ENCODE measurements at places on chromosomes 6 and 20.

DNA sequence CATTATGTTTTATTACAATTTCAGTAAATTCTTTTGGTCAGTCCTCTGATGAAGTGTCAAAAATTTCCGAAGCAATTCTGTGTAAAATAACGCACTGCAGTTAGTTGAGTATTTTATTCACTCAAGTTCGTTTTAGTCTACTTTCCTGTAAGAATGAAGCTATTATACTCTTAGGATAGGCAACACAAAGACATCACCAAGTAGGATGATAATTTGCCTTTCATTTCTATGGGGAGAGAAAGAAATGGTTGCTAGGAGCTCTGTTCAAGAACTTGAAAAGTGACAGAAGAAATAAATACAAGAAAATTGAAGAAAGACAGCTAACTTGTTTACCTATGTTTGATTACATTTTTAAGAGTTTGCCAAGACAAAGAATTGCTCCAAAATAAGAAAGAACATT is 290.4 kb downstream of the EYS start:
- no peak for DNase-seq

GRCh38 chr6:137430954-137431353 is 63.2 kb downstream of the OLIG3 start:
- no peak for DNase-seq

- no peak for DNase-seq
Measured at GRCh38 chr6:16704401-16705045, 56.7 kb downstream of the ATXN1 start.

GRCh38 chr6:69179681-69180080 is 544.6 kb downstream of the ADGRB3 start:
- DNase-seq, result no peak

DNA sequence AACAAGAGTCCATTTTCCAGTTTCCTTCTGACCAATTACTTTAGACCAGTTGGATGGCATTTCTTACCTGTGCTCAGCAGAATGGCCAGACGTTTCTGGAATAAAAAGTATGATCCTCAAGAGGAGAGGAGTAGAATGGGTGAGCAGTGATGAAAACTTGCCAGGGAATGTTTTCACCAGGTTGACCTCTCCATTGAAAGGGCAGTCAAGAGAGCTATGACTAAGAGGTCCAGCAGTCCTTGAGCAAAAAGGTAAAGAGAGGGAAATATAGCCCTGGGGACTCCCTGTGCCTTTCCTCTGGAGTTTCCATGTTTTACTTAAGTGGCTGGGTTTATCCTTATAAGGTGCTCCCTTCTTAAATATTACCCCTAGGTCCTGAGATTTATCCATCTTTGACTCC is 210.9 kb downstream of the TBX18 start:
- DNase-seq, result no peak

DNA sequence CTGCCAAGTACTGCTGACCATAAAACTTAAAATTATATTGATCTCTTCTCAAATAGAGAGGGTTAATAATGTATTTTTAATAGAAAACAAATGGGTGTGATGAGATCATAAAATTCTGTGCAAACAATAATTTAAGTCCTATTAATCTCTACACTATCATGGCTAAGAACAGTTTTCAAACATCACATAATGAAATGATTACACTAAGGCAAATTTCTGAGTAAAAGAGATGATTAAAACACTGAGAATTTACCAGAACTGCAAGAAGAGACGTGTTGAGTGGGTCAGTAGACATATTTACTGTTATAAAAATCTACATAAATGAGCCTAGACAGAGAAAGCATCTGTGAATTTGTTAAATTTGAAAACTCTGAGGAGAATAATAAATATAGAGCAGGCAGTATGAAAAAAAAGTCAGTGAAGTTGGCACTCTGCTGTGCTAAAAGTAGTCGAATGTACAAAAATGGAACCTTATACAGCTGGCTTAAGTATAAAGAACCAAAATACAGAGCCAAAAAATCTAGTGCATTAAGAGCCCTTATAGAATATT is 302.6 kb upstream of the MANEA start:
- no peak for DNase-seq

- no peak for DNase-seq
Measured at GRCh38 chr20:24810676-24811407, 138.2 kb upstream of the CST7 start.

GRCh38 chr20:13221673-13222318 is 722 bp downstream of the ISM1 start:
- peak; percentile 72 for DNase-seq

DNA sequence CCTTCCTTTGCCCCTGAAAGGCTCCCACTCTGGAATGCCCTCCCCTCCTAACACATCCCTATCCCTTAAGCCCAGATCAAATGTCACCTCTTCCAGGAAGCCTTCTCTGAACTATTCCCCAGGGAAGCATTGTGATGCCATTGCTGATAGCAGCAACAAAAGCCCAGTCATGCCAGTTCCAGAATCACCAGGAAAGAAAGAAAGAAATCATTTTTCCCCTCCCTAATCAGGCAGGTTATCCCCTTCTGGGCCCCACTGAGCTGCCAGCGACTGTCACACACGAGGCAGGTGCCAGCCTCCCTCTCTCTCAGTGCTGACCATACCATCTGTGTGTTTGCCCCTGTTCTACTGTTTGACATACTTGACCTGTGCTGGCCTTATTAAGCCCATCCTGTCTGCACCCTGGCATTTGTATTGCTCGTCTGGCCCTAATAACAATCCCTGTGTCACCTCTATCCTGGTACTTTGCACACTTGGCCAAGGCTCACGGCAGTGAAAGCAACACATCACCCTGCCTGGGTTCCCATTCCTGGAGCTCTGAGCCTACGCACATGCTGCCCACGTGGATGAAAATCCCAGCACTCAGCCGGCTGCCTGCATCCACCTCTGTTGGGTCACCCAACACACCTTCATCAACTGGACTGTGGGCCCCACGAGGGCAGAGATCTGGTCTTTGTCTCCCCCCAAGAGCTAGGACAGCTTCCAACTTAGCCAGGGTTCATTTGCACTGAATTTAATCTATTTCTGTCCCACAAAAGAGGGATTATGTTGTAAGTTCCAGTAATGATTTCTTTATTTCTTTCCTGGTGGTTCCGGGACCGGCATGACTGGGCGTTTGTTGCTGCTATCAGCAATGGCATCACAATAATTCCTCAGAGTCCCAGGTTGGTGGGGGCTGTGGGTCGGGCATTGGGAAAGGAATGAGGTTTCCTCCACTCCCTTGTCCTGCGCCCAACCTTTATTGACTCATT is 5.3 kb upstream of the BPIFB1 start:
- peak; percentile 56 for DNase-seq

DNA sequence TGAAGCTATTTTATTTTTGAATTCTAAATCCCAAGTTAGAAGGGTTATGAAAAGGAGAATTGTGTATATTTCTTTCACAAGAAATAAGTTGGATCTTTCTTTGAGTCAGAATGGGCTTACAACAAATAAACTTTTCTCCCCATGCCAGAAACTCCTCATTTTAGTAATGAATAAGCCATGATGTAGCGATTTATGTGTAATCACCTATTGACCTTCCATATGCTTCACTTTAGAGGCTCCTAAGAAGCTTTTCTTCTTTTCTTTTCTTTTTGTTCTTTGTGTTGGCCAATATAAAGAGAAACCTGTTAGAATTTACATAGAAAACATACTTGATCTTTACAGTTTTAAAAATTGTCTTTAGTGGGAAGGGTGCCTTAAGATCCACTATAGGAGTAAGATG is 370.2 kb downstream of the UTRN start:
- DNase-seq, result no peak

DNA sequence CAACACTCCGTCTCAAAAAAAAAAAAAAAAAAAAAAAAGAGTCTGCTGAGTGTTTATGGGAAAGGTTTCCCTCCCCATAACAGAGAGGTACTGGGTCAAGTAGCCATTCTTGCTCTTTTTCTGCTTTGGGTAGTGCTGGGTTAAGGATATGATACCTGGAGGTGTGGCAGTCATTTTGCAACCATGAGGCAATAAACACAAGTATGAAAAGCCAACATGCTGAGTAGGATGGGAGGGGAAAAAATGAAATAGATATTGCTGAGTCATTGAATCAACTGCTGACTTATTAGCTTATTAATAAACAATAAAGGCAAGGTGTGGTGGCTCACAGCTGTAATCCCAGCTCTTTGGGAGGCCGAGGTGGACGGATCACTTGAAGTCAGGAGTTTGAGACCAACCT is 2.3 kb upstream of the TOMM34 start:
- no peak for DNase-seq

DNA sequence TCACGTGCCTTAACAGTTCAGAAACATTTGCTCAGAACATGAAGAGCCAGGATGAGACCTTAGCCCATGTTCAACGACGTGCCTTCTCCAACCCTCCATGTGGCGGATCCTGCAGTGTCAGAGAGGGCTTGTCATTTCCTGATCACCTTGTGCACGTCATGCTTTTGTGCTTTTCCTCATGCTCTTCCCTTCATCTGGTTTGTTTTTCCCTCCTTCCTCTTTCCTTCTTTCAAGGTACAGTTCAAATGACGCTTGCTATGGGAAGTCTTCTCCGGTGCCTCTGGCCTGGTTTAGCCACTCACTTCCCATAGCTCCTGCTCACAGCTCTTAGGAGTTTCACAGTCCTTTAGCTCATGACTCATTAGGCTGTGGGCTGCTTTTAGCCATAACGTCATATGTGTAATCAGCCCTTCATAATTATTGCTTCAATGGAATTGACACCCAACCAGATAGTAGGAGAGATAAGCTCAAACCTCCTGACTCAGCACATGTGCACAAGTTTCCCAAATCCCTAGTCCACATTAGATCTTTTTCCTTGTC is 102.7 kb upstream of the CNKSR3 start:
- no peak for DNase-seq

GRCh38 chr6:46062991-46063390 is 47.3 kb upstream of the CLIC5 start:
- DNase-seq, result no peak

DNA sequence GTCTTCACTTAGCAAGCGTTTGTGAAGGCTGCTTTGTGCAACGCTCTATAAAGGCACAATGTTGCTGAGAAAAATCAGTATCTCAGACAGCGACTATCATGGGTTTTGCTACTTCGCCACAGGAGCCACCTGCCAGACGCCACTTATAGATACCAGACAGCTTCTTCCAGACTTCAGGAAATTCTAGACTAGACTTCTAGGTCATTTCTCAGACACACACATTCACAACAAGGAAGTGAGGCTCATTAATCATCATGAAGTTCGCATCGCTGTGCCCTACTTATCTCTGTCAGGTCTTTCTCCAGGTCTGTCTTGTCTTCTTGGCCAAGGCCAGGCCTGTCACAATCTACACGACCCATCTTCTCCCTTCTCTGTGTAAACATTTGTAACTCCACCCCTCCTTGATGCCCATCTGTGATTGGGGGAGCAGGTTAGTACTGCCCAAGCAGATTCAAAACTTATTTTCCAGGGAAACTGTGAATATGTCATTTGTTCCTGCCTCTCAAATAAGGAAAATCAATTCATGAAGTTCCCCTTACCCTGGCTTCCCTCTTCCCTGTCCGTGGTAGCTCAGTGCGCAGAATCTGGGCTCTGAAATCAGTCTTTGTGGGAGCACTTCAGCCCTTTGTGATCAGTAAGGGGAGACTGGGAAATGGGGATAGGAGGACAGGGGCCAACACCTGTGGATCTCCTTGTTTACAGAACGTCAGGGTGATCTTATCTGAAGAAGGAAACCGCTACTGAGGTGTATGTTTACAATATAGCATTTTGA is 115.5 kb downstream of the TNFAIP3 start:
- DNase-seq, result no peak

GRCh38 chr20:54110041-54110440 is 39.6 kb upstream of the BCAS1 start:
- no peak for DNase-seq

GRCh38 chr6:110180228-110181008 is at the start of gene CDC40:
Gene CDC40, plus strand, starts transcription at chr6:110180427. Its CDS starts 18 bp downstream, at chr6:110180445.
- no peak for DNase-seq

DNA sequence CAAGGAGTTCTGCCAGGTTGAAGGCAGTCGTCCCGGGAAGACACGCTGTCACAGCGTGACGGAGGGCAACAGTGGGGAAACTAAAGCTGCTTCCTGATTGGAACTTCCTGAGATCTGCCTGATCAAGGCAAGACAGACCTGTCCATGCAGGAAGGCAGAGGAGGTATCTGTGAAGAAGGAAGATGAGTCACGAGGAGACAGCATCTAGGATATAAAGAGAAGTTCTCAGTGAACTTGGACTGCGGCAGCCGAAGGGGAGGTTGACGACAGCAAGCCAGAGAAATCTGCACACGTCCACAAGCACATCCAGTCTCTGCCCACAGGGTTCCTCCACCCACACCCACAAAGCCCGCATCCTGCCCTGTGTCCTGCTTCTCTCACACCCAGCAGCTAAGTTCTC is 38.6 kb downstream of the PREP start:
- DNase-seq, result no peak

DNA sequence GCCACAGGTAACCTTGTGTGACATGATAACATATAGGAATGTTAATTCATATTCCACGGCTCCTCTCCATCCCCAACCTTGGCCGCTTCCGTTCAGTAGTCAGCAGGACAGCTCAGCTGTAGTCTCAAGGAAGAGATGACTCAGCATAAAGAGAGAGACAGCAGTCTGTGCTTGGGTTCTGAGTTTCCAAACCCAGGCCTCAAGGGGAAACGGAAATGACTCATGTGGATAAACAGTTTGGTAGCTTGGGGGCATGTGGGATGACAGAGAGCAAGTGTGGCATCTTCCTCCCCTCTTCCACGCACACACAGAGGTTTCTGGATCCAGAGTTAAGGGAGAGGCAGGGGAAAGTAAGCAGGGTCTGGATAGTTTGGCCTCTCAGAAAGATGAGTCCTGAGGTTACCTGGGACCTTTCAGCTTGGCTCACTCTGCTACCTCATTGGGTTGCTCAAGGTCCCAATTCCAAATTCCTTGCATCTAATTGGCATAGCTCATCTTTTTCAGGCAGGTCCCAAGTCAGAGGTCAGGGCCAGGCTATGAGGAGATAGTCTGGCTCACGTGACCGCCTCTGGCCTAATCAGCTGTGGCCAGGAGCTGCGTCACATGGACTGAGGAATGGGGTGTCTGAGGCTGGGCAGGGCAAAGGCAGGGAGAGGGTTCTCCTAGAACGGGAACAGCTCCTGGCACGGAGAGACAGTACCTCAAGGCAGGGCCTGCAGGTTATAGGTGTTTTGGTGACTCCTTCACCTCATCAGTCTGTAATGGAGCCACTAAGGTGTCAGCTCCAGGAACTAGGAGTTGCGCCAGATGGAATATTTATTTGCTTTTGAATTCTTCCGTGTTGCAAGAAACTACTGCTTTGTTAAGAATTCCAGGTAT is 36.5 kb upstream of the MLN start:
- peak; percentile 55 for DNase-seq

DNA sequence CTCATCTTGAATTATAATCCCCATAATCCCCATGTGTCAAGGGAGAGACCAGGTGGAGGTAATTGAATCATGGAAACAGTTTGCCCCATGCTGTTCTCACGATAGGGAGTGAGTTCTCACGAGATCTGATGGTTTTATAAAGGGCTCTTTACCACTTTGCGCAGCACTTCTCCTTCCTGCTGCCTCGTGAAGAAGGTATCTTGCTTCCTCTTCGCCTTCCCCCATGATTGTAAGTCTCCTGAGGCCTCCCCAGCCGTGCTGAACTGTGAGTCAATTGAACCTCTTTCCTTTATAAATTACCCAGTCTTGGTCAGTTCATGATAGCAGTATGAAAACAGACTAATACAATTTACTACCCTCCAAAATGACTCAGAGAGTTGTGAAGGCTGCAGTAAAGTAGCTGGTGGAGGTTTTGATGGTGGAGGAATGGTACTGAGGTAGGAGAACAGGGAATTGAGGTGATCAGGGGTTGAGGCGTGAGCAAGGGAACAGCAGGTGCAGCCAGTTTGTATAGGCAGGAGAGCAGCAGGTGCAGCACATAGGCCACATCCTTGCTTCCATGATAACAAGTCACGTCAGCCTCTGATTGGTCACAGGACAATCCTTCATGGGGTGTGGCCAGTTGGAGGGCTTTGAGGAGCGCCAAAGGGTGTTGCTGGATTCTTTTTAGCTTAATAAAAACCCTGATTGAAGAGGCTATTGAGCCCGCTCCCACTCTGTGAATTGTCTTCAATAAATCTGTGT is 150.0 kb downstream of the CDC5L start:
- no peak for DNase-seq
